ENCODE measurements at places on chromosomes 3 and 15.

- no peak for DNase-seq
Measured at GRCh38 chr15:33086500-33087121, 107.9 kb downstream of the FMN1 start.

DNA sequence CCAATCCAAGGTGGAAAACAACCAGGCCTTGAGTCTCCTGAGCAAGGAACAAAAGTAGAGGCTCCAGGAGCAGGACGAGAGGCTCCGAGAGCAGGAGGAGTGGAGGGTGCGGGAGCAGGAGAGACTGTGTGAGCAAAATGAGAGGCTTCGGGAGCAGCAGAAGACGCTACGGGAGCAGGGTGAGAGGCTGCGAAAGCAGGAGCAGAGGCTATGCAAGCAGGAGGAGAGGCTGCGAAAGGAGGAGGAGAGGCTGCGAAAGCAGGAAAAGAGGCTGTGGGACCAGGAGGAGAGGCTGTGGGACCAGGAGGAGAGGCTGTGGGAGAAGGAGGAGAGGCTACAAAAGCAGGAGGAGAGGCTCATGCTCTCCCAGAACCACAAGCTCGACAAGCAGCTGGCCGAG is 60.3 kb upstream of the UBE2Q2 start:
- no peak for DNase-seq

DNA sequence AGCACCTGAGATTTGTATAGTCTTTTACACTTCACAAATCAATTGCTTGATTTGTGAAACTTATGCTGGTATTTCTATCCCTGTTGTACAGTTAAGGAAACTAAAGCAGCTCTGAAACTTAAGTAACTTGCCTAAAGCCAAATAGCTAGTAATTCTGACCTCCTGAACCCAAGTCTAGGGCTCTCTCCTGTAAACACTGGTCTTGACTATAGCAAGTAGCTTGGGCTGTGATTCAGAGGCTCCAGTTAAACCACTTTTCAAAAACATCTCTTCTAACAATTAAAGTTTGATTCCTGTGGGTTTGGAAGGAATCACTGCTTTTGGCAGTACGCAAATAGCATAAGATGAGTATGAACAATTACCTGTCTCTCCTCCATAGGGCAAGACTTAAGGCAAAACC is 18.5 kb upstream of the CMTM8 start:
- DNase-seq = no peak

DNA sequence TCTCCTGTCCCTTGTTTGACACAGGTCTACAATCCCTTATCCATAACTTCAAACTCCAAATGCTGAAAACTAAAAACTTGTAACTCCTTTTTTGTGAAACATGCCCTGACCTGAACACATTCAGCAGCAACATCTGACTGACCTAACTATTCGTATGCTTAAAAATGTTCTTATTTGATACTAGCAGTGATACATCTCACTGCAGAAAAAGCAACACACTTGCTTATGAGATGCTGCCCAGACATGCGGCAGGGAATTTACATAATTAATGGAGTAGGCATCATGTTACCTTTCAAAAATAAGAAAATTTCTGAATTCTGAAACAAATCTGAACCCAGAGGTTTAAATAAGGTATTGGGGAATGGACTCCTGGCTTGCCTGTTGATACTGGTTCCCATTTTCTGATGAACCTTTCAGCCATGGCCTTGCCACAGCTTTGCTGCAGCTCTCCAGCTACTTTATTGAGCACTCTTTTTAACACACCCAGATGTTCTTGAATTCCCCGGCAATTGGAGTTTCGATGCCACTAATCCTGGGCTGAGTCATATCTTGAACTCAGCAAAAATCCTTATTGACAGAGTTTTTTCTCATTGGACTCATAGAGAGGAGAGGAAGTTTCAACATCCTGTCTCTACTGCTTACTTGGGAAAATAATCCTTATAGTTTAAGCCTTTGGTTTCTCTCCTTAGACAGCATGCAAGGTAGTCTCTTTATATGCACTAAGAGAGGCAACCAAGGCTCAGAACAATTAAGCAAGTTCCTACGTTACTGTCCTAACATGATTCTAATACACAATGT is 296.6 kb upstream of the LMCD1 start:
- no peak for DNase-seq

GRCh38 chr3:13353936-13354542 is 66.1 kb downstream of the NUP210 start:
- DNase-seq = no peak

DNA sequence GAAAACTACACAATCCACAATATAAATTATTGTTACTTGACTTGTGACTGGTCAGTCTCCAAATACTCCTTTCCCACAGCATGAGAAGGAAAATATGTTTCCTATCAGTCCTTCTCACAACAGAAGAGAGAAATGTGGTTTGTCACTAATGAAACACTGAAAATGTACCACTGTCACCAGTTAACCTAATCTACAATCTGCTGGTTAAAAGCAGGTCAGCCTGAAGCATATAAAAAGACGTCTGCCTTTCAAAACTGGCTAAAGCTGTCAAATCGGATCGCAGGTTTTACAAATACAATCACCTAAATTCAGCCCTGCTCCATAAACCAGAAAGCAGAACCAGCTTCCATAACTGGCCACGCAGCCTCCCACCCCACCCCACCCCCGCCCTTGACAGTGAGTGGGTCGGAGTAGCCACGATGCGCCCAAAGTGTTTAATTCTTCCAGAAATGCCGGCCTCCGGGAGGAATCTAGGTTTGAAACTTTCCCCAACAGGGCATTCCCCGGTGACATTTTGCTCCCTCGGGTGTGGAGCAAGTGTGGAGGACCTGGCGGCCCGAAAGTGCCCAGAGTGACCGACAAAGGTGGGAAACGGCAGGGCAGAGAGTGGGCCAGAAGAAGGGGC is 682 bp downstream of the ETFA start:
- DNase-seq = no peak

DNA sequence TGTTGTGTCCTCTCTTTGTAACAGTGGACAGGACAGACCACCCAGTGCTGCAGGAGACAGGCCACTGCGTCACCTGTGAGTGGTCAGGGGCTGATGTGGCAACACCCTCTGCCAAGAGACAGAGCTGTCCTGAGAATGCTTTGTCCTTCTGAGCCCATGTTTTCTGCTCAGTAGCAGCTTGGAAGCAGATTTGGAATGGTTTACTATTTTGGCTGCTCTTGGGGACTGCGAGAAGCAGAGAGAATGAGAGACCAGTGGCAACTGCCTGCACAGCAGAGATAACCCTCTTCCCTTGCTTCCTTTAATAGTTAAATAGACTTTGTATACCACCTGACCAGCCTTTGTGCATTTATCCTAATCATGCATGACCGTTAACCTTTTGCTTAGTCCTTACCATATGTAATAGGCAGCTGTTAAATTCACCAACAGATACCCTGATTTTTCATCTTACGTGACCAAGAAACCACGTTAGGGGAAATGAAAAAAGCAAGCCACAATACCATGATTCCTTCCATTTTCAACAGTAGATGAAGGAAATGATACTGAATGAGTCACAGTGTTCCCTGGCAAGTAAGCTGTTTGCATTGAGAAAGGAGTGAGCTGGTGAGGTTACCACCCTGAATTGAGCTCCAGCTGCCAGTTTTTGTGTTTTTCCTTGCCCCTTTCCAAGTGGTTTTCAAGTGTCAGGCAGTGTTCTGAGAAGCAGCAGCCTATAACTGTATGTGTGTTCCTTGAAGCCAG is 35.5 kb downstream of the B3GALNT1 start:
- DNase-seq = no peak

GRCh38 chr15:96974761-96975160 is 644.3 kb downstream of the NR2F2 start:
- DNase-seq = no peak

DNA sequence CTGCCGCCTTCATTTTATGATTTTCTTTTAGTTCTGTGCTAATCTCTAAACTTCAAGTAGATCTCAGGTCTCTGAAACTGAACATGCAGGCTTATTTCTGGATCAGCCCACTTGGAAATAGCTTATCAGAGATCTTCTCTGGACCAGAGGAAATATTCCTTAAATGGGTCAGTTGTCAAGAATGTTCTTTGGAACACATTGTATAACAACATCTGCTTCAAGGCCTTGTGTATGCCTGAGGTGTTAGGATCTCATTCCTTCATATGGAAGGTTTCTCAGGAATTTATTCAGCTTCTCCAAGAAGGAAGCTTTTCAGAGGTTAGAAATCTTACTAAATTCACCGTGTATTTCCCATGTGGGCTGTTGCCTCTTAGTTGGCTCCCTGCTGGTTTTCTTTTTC is 47.4 kb downstream of the SYN2 start:
- no peak for DNase-seq

DNA sequence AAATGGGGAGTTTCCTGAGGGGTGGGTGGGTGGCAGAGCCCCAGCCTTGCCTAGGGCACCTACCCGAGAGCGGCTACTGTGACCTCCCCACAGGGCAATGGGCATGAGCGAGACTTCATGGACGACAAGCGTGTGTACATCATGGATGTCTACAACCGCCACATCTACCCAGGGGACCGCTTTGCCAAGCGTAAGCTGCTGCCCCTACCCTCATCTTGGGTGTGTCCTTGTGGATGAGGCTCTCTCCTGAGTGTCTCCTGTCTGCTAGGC is 22.6 kb downstream of the HDAC11 start:
- DNase-seq = no peak

- DNase-seq = no peak
Measured at GRCh38 chr3:108131475-108132134, 40.8 kb upstream of the CD47 start.

GRCh38 chr3:123449102-123449996 is 459 bp upstream of the ADCY5 start:
- DNase-seq = no peak

DNA sequence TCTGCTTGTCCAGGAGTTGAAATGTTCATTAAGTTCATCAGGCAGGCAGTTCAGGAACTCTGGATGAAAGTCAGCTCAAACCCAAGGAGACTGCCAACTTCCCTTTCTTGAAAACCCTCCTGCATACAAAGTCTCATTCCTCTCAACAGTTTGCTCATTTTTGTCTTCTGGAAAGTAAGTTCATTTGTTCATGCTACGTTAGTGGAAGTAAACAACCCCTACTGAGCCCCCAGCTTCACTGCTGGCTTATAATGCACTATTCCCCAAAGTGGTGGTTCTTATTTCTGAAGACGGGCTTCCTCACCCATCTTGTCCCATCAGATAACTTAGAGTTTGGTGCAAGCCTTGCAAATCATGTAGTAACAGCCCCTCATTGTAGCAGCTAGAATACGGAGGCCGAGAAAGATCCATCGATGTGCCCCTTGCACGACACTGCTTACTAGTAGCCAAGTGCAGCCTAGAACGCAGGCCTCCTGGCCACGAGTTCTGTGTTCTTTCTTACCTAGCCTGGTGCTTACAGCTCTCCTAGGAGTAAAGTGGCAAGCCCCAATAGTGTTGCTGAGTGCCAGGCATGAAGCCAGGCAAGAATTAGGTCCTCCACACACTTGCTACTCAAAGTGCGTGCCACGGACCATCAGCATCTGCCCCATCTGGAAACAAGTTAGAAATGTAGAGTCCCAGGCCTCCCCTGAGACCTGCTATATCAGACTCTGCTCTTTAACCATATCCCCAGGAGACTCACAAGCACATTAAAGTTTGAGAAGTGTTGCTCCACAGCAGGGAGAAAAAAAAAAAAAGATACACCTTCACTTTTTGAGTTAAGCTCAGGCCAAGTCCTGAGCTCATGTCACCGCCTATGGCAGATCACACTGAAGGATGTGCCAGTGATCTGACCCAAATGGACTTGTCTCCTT is 82.5 kb downstream of the RFTN1 start:
- no peak for DNase-seq

- DNase-seq = no peak
Measured at GRCh38 chr3:550471-550870, 353.9 kb downstream of the CHL1 start.

DNA sequence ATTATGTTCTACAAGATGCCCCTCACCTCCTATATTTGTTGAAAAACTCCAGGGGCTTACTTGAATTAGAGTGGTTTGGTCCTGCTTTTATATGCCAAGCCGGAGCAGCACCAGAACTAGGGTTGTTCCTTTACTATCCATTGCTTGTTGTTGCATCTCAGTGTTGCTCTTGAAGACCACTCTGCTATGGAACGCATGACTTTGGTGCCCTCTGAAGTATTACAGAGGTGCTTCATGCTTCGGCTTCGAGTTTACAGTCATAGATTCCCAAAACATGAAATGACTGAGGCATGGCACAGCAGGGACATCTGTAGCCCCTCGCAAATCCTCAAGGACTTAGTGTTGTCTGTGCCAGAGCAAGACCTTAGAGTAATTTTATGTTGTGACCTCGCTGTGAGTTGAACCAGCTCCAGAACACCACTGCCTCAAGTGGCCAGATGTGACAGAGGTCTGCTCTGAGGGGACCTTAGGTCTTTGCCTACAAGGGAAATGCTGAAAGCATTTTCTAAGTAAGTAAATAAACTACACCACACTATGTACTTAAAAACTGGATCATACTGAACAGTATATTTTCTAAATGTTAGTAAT is 67.2 kb upstream of the SIAH2 start:
- no peak for DNase-seq

All from left renal cortex interstitium (tissue), 4 donors.